Fibroblast of skin of left quadriceps (primary cell): ENCODE measurements at places on chromosomes 7 and 10.

DNA sequence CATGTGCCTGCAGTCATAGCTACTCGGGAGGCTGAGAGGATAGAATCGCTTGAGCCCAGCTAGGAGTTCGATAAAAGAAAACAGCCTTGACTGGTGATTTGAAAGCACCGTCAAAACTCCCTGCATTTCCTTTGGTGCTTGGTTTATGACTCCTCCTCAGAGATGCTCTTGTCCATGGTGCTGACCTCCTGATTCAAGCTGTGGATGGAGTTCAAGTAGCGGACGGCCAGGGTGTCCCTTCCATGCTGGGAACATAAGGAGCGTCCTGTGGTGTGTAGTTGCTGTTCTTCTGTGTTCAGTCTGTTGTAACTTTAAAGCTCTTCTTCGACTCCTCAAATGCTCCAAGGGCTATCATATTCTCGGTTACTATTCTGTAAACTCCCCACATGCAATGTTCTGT, 382.5 kb upstream of the KIAA1217 start:
- peak; percentile 7 for DNase-seq

DNA sequence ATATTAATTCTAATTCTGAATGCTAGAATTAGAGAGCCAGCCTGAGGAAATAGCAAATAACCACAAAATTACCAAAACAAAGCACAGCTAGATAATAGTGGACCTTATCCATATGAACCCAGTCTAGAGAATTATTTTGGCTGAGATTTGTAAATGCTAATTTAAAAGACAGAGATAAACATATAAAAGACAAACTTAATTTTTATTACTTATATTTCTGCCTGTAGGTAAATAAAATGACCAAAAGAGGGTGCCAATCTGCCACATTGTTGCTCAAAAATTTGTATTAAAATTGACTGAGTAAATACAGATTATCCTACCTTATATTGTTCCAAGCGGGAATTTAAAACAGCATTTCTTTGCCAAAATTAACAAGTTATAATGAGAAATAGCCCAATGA, 20.2 kb downstream of the RTKN2 start:
- DNase-seq: no peak

DNA sequence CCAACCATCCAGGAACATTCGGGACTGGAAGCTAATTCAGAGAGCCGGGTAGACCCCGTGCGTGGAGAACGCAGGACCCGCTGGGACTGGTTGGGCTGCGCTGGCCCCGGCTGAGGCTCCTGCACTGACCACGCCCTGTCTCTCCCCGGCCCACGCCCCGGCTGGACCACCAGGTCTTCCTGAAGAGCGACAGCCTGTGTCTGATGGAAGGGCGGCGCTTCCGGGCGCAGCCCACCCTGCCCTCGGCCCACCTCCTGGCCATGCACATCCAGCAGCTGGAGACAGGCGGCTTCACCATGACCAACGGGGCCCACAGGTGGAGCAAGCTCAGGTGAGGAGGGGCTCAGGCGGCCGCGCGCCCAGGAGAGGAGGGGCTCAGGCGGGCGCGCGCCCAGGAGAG, 10.2 kb upstream of the UTF1 start:
- DNase-seq: no peak

DNA sequence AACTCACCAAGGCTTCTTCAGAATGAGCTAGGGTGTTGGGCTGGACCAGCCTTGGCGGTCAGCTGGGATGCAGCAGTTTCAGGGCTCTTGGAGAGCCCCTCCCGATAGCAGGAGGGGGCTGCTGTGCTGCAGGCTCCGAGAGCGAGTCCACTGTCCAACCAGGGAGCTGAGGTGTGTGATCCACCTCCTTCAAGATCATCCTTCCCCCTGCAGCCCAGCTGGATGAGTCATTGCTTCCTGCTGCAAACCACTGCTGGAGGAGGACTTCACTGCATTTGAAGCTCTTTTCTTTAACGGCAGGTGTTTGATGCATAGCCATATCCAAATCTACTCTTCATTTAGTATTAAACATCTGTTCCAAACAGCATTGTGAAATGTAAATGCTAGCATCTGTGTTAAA, 54.2 kb upstream of the EBF3 start:
- DNase-seq: peak; percentile 20

GRCh38 chr10:11144626-11145494, 127.2 kb downstream of the CELF2 start:
- DNase-seq: no peak

DNA sequence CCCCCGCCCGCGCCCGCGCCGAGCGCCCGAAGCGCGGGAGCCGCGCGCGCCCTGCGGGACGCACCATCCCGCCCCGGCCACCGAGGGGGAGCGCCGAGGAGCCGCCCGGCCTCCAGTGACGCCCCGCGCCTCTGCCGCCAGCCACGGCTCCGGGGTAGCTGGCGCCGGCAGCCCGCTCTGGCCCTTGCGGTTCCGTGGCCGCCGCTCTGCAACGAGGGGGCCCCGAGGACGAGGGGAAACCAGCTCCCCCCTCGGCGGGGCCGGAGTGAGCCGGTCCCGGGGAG, at the start of gene PAXIP1:
TSS of gene PAXIP1 (minus strand) at position 33 of the 284 bp plus-strand sequence. CDS start 195 bp downstream, outside the sequence.
- DNase-seq: no peak
